ENCODE measurements at places on chromosomes 3 and 15.

GRCh38 chr3:145721273-145721805, 439.6 kb downstream of the PLOD2 start:
- DNase-seq, result no peak

DNA sequence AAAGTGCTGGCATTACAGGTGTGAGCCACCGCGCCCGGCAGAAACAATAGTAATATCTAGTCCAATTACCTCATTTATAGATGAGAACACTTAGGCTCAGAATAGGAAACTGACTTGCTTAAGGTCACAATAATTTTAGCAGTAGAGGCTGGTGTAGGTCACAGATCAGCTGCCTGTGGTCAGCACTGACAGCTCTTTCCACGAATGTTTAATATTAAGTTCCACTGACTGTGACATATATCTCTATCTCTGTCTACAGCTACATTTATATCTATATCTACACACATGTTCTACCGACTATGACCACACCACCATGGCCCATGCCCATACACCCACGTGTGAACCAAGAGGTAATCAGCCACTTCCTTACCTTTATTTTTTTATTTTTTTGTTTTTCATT, 40.2 kb upstream of the DLG1 start:
- no peak for DNase-seq

GRCh38 chr3:23633261-23633960, 172.3 kb upstream of the UBE2E1 start:
- no peak for DNase-seq

DNA sequence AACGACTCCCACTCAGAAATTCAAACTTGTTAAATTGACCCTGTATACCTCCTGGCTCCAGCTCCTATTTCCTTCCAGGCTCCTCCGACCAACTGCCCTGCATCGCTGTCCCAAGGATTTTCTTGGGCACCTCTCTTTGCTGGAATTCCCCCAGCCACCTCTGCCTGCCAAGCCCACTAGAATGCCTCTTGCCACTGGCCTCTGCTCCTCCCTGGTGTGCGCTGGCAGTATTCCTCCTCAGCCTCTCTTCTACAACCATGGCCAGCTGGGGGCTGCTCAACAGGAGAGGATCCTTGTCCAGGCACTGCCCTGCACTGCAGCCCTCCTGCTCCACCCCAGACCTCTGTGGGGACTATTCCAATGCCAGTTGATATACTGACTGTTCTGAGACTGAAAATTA, 7.4 kb downstream of the WNT7A start:
- DNase-seq, result no peak

DNA sequence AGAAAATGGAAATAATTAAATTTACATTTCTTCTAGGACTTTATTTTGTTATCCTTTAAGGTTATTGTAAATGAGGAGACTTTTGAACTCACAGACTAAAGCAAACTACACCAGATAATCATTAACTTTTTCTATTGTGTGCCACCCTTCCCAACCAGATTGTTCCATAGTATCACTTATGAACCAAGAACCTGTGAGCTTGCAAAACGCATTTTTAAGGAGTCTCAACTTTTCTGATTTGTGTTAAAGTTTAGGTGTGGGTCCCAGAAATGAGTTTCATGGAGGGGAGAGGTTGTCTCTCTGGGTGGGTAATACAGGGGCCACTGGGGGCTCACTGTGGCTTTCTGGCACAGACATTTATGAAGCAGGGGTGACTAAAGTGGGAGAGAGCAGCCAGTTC, 75.7 kb downstream of the IGF1R start:
- no peak for DNase-seq

GRCh38 chr15:50077176-50077575, 41.9 kb downstream of the ATP8B4 start:
- no peak for DNase-seq

DNA sequence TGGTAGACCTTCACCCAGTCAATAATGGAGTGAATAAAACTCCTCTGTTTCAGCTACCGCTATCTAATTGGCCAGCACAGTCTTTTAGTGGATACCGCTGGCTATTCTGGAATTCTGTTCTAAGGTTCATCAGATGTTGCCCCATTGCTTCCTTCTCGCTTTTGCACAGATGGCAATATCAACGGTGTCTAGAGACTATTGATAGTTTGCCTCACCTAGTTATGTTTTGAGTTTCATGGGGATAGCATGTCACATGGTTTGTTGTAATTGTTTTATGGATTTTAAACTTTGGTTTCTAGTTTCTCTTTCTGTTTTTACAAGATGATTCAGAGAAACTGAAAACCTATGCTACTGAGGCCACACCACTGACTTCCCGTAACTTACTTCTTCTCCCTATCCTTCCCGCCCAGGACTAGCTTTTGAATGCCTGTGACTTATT, 2.0 kb downstream of the XRN1 start:
- DNase-seq, result no peak

GRCh38 chr3:46027736-46028397, 584 bp upstream of the XCR1 start:
- DNase-seq, result no peak
